ENCODE measurements at places on chromosomes 6 and 20.

- DNase-seq, result peak; percentile 77
Observed at GRCh38 chr6:34459899-34460593, 5.8 kb upstream of the PACSIN1 start.

- no peak for DNase-seq
Observed at GRCh38 chr6:129992881-129993280, 25.5 kb upstream of the L3MBTL3 start.

DNA sequence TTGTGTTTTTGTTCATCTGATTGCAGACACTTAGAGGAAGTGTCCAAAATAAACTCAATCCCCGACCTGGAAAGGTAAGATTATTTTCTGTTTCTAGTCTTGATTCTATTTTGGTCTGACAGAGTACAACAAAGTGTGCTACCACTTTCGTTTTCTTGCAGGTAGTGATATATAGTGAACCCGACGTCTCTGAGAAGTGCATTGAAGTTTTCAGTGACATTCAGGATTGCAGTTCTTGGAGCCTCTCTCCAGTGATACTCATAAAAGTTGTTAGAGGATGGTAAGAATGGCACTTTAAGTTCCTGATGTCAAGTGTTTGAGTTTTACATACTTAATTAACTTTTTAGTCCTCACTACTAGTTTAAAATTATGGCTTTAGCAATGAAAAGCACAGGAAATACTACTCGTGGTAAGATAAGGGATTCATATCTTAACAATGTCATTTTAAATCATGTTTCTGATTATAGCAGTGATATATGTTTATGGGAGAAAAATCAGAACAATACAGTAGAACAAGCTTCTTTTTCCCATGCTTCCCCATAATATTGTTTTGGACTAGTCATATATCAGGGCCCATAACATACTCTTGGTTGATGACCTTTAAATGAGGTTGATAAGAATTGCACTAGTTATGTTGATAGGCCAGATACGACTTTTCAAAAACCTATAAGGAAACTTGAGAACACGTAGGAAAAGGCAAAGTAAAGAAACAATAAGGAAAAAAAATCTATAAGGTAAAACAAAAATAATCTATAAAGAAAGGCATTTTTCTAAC, 104.0 kb downstream of the RTN4IP1 start:
- no peak for DNase-seq

GRCh38 chr6:113588646-113589045, 268.5 kb upstream of the MARCKS start:
- no peak for DNase-seq

DNA sequence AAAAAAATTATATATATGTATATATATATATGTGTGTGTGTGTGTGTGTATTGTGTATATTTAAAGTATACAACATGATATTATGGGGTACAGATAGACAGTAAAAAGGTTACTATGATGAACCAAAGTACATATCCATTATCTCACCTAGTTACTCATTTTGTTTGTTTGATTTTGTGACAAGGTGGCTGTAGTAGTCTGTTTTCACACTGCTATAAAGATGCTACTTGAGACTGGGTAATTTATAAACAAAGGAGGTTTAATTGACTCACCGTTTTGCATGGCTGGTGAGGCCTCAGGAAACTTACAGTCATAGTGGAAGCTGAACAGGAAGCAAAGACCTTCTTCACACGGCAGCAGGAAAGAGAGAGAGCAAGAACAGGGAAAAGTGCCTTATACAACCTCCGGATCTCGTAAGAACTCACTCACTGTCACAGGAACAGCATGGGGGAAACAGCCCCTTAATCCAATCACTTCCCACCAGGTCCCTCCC, 30.2 kb upstream of the DACT2 start:
- DNase-seq, result no peak
